ENCODE measurements at places on chromosomes 16 and 17. TPM values are rescaled to one million over a fixed set of nuclear protein-coding genes. Genes with fewer than 3 reads are reported as not detected.

TBC1D3 gene
- not detected for polyA plus RNA-seq

DNA sequence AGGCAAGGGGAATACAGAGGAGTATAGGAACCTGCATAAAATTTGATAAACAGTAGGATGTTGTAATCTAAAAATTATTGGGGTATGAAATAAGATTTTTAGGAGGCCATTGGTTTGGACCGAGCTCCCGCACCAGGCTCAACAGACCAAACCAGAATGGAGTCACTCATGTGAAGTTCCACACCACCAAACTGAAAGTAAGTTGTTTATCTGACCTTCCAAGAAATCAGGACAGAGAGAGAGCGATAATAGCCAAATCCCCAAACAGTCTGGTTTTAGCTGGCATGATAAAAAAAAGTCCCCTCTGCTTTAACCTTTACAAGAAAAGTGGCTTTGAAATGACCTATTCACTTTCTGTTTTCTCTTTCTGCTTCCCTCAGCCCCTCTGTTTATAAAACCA is 45.7 kb upstream of the SIAH1 start:
- DNase-seq = no peak

SCN4A gene
- 1.3 TPM for polyA plus RNA-seq

DNA sequence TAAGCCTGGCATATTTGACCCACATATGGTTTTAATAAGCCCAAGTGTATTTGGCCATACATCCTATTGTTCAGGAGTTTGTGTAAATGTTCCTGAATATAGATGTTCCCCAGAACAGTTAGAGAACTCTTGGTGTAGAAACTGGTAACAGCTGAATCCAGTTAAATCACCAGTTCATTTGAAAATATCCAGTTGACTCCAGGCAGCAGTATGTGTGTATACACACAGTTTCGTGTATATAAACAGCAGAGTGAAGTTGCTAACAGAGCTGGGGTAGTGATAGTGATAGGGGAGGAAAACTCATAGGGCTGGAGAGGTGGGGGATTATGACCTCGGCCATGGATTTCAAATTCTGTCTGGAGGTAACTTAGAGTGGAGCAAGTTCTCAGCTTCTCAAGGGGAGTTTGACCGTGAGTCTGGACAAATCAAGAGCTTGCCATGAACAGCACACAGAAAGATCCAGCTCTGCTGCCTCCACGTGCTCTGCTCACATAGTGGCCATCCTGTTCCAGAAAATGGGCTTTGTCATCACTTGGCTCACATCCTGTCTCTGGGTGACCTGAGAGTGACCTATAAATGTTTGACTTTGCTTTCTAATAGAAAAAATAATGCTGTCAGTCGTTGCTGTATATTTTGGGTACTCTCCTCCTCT is 30.6 kb upstream of the MMD start:
- no peak for DNase-seq

ASPA gene
- 27.2 TPM for polyA plus RNA-seq

RRN3 gene
- 37.8 TPM for polyA plus RNA-seq

RNF222 gene
- polyA plus RNA-seq = not detected

TMEM92 gene
- 1.7 TPM for polyA plus RNA-seq

KRTAP4-1 gene
- polyA plus RNA-seq = not detected

GRCh38 chr16:82651921-82652601 is 25.3 kb downstream of the CDH13 start:
- no peak for DNase-seq

GRCh38 chr16:85431431-85432124 is 181.5 kb upstream of the GSE1 start:
- no peak for DNase-seq

- DNase-seq = peak; percentile 72
These were observed 25.9 kb downstream of the RNF43 start for GRCh38 chr17:58391302-58391984.

GRCh38 chr17:73498176-73498575 is 146.1 kb downstream of the SDK2 start:
- no peak for DNase-seq

KLHL10 gene
- 0.26 TPM for polyA plus RNA-seq

GRCh38 chr17:44995436-44996001 is 27.4 kb upstream of the C1QL1 start:
- DNase-seq = no peak

DNA sequence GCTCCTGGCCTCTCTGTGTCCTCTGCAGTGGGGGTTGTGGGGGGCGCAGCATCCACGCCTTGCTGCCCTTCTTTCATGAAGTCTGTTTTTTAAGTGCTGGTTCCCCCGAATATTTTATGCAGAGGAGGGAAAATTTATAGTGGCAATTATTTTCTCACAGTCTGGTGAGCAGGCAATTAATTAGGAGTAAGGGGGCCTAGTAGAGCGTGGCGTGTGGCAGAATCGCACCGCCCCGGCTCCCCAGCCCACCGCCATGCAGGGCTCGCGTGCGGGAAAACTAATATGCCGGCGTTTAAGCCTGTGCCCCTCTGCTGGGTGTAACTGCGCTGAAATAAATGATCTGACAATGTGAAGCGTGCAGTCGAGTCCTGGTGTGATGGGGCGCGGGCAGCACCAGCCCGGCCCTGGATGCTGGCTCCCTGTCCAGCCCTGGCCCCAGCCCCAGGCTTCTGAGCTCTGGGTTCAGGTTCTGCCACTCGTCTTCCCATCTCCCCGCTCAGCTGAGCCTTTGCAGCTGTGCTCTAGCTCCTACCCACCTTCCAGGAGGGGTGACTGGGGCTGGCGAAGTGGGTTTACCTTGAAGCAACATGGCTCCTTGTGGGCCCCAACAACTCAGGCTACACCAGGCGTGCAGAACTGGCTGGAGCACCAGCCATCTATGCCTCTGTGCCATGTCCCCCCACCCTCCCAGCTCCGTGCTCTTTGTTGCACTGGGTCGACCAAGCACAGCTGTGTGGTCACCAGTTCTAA is 13.8 kb downstream of the ENGASE start:
- no peak for DNase-seq

RHBDF1 gene
- 30.6 TPM for polyA plus RNA-seq

DNA sequence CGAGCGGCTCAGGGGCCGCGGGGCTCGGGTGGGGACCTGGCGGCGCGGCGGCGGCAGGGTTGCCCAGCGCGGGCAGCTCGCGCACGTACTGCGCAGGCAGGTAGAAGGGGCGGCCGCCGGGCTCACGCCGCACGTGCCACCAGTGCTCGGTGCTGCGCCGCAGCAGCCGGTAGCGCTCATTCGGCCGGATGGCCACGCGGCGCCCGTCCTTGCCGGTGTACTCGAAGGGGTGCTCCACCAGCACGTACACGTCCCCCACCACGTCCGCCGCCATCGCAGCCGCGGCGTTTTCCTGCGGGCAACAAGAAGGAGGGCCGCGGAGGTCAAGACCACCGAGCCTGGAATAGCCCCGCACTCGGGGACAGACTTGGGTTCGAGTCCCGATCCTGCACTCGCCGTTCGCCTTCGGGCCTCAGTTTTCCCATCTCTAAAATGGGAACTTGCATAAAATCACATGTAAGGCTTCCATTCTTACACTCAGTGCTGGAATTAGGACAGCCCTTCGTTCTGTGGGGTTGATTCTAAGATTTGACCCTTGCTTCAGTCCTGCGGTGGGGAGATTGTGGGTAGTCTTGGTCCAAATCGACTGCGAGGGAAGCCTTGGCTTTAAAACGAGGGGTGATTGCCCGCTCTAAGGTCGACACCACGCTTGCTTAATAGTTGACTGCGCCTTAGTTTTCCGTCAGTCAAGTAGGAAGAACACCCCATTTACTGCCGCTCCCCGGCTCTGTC is 2.5 kb downstream of the ARHGAP27 start:
- no peak for DNase-seq

DNA sequence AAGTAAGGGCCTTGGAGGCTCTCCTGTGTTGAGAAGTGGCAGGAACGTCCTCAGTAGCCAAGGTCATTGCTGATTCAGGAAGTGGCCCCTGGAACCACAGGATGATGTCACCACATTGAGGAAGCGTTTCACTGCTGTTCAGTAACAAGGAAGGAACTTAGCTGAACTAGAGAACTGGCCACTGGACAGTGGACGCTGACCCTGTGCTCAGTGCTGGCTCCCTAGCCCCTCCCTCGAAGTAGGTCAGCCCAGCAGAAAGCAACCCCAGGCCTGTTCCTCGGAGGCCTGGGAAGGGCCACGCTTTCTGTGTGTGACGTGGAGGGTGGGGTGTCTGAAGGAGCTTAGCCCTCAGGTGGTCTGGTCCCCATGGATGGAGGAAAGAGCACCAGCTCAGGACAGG is 58.3 kb downstream of the B9D1 start:
- no peak for DNase-seq

- no peak for DNase-seq
These were observed 11.1 kb downstream of the STXBP4 start for GRCh38 chr17:54979657-54980056.

GRCh38 chr16:71963125-71963875 is 36.9 kb downstream of the PKD1L3 start:
- no peak for DNase-seq

WNT3 gene
- 2.1 TPM for polyA plus RNA-seq

- peak; percentile 69 for DNase-seq
These were observed 5.5 kb downstream of the TMEM132E start for GRCh38 chr17:34584805-34585416.

GRCh38 chr17:51035431-51035830 is 85.2 kb downstream of the SPAG9 start:
- no peak for DNase-seq

MYH8 gene
- polyA plus RNA-seq = 0.67 TPM

GRCh38 chr17:17815436-17816200 is 21.2 kb downstream of the SREBF1 start:
- no peak for DNase-seq

DNA sequence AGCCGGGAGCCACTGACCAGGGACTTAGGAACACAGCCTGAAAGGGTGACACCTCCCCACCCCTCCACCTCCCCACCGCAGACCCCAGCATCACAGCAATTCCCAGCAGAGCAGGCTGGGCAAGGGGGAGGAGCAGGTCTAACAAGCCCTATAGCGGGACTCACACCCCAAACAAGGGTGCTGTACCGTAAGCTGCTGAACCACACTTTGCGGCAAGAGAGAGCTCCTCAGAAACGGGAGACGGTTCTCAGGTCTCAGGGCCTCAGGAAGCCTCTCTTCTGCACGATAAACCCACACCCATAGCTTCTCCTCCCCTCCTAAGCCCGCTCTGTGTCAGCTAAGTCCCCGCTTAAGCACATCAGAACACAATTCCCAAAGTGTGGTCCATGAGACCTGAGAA is 11.7 kb upstream of the COTL1 start:
- DNase-seq = no peak

DNA sequence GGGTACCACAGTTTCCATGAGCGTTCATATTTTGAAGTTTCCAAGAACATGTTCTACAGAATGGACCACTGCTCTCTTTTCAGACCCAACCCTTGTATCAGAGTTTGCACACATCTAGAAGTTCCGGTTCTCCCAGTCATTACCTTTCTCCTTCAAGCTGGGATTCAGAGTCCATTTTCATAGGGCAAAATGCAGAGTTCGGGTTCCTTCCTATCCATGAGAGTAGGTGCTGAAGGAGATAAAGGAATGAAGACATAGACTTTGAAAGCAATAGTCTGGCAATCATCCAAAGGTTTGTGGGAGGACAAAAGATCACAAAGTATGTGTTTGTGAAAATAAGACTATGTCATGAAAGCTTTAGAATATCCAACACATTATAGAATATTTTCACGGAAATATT is 699.6 kb downstream of the MAF start:
- DNase-seq = no peak

TRAPPC2L gene
- 85.3 TPM for polyA plus RNA-seq

GRCh38 chr16:89189358-89190025 is 10.8 kb downstream of the SLC22A31 start:
- no peak for DNase-seq

DNA sequence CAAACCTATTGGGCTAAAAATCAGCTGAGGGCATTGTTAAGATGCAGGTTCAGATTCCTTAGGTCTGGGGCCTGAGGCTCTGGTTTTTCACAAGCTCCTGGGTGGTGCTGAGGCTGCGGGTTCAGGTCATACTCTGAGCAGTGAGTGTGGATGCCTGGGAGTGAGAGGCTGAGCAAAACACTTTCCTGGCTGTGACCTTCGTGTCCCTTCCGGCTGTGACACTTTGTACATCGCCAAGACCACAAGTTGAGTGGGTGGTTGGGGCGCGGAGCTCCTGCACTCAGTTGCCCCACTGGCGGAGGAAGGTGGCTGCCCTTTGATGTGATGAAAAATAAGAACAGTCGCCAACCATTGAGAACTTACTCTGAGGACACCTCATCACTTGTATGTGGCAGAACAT is 24.8 kb downstream of the CCR7 start:
- DNase-seq = no peak

- DNase-seq = no peak
These were observed 6.4 kb upstream of the ALOX15B start for GRCh38 chr17:8032442-8032841.

SLC38A8 gene
- polyA plus RNA-seq = not detected

TEKT5 gene
- 0.36 TPM for polyA plus RNA-seq

- DNase-seq = no peak
These were observed 2.0 kb downstream of the DNAI2 start for GRCh38 chr17:74276051-74276476.

DNA sequence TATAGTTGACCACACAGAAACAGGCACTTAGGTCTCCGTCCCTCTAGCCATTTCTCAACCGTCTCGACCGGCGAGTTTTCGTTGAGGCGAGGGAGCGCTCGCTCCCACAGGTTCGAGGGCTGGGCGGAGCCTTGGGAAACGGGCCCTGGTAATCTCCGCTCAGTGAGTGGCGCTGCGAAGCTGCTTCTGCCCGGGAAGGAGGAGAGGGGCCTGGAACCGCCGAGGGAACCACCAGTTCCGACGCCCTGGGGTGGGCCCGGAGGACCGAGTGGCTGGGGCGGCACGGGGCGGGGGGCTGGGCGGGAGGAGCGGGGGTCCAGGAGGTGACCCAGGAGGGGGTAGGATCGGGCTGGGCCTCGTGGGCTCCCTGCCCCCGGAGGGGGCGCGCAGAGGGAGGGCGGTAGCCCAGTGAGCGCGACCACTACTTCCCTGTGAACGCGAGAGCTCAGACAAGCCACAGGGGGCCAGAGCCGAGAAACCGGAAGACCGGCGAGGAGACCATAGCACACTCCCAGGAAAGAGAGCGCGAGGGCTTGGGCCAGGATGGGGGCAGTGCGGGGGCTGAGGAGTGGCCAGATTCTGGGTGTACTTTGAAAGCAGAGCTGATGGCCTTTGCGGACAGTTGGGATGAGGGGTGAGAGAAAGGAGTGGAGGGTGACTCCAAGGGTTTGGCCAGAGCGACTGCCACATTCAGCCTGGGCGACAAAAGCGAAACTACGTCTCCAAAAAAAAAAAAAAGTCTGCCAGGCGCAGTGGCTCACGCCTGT is 29.9 kb upstream of the ARL4D start:
- DNase-seq = peak; percentile 70

DNA sequence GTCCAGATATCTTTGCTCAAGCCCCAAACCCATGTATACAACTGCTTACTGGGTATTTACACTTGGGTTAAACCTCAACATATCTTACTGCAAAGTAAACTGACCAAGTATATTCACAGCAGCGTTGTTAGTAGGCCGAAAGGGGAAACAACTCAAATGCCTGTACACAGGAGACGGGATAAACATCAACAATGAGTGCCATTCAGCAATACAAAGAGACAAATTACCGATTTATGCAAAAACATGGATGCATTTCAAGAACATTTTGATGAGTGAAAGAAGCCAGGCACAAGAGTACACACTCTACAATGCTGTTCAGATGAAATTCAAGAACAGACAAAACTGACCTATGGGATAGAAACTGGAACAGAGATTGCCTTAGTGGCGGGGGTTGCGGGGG is 136.3 kb upstream of the CACNG3 start:
- DNase-seq = no peak
